ENCODE measurements at places on chromosomes 5 and 9. TPM values are rescaled to one million over a fixed set of nuclear protein-coding genes. Genes with fewer than 3 reads are reported as not detected.
A peak's percentile ranks its signal among the peaks of the same experiment; 100 is the strongest.

GRCh38 chr9:76610011-76610352 lies 151.0 kb downstream of the GCNT1 start:
- DNase-seq = no peak

DNA sequence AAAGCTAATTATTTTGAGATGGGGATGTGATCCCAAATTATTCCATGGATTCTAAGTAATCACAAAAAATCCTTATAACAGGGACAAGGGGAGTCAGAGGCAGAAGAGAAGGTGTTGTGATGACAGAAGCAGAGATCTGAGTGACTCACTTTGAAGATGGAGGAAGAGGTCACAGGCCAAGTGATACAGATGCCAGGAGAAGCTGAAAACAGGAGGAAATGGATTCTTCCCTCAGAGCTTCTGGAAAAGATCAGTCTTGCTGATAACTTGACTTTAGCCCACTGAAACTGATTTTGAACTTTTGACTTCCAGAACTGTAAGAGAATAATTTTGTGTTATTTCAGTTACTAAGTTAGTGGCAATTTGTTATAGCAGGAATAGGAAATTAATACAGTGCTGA lies 105.3 kb downstream of the GCNT1 start:
- DNase-seq = no peak

- DNase-seq = no peak
Measured at GRCh38 chr5:96388176-96388575, 44.9 kb downstream of the PCSK1 start.

GRCh38 chr5:141879941-141880738 lies 1.9 kb upstream of the PCDH1 start:
- DNase-seq = no peak

DNA sequence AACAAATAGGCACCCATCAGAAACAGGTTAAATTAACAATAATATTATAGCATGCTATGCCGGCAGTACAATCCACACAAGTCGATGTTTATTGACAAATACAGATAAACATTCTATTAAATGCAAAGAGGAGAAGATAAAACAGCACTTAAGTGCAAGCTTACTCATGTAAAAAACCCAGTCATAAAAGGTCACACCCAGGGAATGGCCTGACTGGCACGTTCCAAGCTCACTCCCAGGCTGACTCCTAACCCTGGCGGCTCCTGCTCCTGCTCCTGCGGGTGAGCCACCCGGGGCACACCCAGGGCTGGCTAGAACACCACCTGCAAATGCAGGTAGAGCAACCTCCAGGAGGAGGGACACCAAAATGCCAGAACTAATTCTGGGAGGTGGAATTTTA lies 66.9 kb downstream of the SEMA4D start:
- no peak for DNase-seq

DNA sequence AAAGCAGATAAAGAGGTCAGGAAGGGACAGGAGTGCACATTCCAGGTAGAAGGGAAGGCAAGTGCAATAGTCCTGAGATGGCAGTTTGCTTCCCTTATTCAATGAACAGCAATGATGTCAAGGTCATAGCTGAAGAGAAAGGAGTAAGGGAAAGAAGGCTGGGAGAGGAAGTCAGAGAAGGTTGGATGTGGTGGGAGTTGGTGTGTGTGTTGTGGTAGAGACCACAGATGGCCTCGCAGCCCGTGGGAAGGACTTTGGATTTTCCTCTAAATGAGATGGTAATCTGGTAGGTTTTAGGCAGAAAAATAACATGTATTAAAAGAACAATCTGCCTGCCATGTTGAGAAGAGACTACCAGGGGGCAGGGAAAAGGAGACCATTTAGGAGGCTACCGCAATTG lies 25.1 kb upstream of the LPAR1 start:
- DNase-seq = no peak

GRCh38 chr9:124242331-124243194 lies 15.2 kb upstream of the NEK6 start:
- peak; percentile 67 for DNase-seq

DNA sequence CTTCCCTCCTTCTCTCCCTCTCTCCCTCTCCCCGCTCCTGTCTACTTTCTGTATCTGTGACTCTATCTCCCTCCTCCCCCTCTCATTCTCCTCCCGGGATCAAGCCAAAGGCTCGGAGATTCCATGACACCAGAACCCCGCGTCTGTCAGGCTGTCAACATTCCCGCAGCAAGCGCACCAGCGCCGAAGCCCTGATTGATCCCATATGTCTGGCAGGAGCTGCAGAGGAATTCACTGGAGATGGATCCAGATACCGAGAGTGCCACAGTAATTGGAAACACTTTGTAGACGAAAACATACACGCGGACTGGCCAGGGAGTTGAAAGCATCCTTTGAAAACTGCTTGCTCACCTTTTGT lies 300 bp upstream of the SVEP1 start:
- DNase-seq = no peak

- no peak for DNase-seq
Measured at GRCh38 chr9:14147738-14148137, 166.2 kb downstream of the NFIB start.

DNA sequence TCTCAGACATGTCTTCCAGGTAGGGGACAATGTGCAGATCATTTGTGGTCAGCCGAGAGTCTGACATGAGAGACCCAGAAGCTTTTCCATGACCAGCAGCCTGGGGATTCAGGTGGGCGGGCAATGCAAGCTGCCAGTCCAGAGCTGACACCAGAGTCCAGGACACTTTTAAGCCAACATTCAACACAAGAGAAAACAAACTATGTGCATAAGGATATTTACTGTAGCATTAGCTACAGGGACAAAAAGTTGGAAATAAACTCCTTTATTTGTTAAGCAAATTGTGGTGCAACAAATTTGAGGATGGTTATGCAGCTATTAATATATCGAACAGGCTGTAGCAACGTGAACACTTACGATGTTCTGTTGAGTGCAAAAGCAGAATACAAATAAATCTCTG lies 9.9 kb upstream of the RNF130 start:
- DNase-seq = no peak

DNA sequence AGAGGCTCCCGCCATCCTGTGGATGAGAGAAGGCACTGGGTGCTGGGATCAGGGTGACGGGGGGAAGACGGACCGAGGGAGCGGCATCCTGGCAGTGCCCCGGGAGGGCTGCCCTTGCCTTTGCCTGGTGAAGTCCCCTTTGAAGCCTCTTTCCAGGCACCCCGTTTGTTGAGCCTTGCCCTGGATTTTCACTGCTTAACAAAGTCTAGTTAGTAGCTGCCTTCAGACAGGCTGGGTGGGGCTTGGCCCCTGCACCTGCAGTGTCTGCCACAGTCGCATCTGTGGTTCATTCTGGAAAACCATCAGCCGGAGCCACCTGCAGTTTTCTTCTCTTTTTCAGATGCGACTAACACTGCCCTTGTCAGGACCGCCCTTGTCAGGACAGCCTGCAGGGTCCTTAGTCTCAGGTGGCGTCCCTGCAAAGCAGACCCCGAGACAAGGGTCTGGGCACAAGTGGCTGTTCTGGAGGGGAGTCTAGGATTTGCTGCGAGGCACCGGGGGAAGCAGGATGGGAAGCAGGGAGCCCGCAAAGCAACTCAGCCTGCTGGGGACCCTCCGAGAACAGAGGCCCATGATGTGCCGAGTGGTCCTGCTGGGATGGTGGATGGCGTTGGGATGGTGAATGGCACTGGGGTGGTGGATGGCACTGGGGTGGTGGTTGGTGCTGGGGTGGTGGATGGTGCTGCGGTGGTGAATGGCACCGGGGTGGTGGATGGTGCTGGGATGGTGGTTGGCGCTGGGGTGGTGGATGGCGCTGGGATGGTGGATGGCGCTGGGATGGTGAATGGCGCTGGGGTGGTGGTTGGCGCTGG lies 147.9 kb upstream of the COL5A1 start:
- no peak for DNase-seq

DNA sequence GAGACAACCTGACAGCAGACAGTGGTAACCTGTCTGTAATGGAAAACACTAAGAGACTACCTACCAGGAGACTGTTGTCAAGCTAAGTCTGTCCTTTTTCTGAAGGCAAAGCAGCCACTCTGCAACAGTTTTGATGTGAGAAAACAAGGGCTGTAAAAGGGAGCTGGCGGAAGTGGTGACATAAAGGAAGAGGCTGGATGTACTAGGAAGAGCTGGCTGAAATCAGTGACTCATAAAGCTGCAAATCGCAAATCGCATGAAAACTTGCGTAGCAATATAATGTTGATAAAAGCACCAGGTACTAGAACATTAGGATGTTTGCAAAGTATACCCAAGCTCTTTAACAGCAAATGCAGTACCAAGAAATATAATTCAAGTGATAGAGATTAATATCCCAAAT lies 1.4 kb downstream of the NSUN2 start:
- DNase-seq = no peak

GRCh38 chr5:93596310-93596675 lies 13.3 kb downstream of the NR2F1 start:
- no peak for DNase-seq

- no peak for DNase-seq
Measured at GRCh38 chr9:15135164-15135792, 171.7 kb downstream of the TTC39B start.

GRCh38 chr5:65625743-65626142 lies 916 bp downstream of the SHLD3 start:
- DNase-seq = no peak

GRCh38 chr5:154220625-154221024 lies 30.1 kb downstream of the GALNT10 start:
- no peak for DNase-seq

GRCh38 chr9:92640398-92641091 lies 29.4 kb downstream of the IPPK start:
- DNase-seq = no peak

- no peak for DNase-seq
Measured at GRCh38 chr5:152622628-152623027, 217.5 kb upstream of the NMUR2 start.

DNA sequence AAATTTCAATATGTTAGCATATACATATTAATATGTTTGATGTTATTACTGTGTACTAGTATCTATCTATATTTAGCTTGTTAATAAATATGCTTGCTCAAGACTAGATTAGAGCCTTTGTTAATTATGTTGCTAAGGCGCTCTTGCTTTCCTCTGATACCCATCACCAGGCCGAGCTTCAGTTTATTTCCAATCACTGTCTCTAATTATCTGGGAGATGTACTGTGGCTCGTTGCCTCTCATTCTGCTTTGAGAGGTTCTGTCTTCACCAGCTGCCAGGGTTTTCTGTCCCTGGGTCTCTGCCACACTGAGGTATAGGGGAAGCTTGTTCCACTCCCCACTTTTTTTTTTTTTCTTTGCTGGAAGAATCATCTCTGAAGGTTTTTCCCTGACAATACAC lies 21.0 kb upstream of the TAF11L2 start:
- DNase-seq = no peak

- no peak for DNase-seq
Measured at GRCh38 chr5:115379622-115380344, 83.3 kb upstream of the CCDC112 start.

- no peak for DNase-seq
Measured at GRCh38 chr5:180394031-180394636, 41.0 kb upstream of the GFPT2 start.

DNA sequence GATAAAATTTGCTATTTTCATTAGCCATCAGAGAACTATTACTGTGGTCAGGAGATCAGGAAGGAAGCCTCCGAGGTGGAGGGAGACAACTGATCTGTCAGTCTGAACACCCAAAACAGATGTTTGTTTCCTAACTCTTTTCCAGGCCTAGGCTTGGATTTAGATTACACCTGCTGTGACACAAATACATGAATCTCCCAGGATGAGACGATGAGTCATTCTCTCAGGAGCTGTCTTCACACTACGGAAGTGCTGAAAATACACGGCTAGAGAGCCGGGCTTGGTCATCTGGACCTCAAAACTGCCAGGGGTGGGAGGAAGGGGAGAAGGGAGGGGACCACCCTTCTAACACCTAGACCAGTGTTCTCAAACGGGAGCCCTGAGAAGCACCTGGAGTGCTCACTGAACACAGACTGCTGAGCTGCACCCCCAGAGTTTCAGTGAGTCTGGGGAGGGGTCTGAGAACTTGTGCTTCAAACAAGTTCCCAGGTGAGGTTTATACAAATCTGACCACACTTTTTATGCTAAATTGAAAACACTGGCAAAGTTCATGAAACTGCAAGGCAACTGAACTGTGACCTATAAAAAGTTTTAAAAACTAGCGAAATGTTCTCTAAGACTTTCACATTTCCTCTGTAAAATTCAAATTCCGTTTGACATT lies 80.3 kb upstream of the EQTN start:
- no peak for DNase-seq

GRCh38 chr5:102713682-102714231 lies 41.3 kb upstream of the PAM start:
- no peak for DNase-seq

DNA sequence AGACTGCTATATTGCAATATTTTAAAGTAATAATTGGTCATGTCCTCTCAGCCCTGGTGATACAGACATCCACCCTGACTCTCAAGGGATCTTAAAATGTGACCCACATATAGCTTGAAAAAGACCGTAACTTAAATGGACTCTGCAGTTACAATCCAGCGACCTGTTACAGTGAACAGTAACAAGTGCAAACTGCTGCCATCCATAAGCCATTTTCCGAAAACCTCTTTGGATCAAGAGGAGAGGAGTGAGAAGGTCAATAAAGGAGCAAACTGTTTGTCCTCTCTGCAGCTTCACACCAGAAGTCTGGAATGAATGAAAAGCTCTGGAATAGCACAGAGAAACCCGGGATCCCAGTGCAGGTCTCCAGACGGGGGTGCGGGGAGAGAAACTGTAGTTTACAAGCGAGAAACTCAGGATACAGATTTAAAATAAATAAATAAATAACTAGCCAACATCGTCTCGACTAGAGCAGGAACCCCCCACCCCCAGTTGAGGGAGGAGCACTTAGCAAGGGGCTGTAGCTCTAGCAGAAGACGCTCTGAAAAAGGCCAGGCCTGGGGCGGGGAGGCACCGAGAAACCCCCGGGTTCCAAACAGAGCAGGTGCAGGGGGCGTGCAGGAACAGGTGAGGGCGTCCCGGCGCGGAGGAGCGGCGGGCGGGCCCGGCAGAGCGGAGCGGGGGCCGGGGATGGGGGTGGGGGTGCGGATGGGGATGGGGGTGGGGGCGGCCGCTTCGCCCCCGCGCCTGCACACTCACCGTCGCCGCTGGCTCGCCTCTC lies 572 bp downstream of the ZDHHC21 start:
- peak; percentile 62 for DNase-seq

GRCh38 chr5:176663566-176663965 lies 16.3 kb downstream of the TSPAN17 start:
- DNase-seq = no peak

GRCh38 chr5:135604056-135604455 lies 25.3 kb upstream of the CXCL14 start:
- no peak for DNase-seq

GRCh38 chr9:68416936-68417564 lies 60.6 kb downstream of the PGM5 start:
- no peak for DNase-seq

- DNase-seq = no peak
Measured at GRCh38 chr9:1051584-1052275, 1.6 kb downstream of the DMRT2 start.

- DNase-seq = no peak
Measured at GRCh38 chr5:154015071-154015693, 23.5 kb downstream of the FAM114A2 start.

Gene PRLR
- 2.5 TPM for total RNA-seq

Gene SOWAHA
- total RNA-seq = 0.10 TPM

Gene DOCK2
- total RNA-seq = 8.5 TPM

Gene TOR1B
- total RNA-seq = 17.4 TPM

Gene ZNG1A
- total RNA-seq = 43.8 TPM

Gene FUBP3
- total RNA-seq = 76.4 TPM

Gene TJP2
- total RNA-seq = 135 TPM

Gene CDX1
- total RNA-seq = not detected

Gene SPINK4
- total RNA-seq = not detected

Gene ARSI
- total RNA-seq = 4.5 TPM

Gene INSL4
- not detected for total RNA-seq

Gene CDH9
- 0.73 TPM for total RNA-seq

Gene PPP3R2
- total RNA-seq = not detected

Gene ROR2
- 4.3 TPM for total RNA-seq

Gene MOB3B
- 16.1 TPM for total RNA-seq

Gene KCNV2
- total RNA-seq = not detected
